ENCODE measurements at places on chromosomes 2 and 18.

GRCh38 chr2:197707316-197708213 lies 2.4 kb downstream of the MARS2 start:
- DNase-seq: peak; percentile 63

- no peak for DNase-seq
Observed at GRCh38 chr2:96146153-96146880, 1.1 kb upstream of the DUSP2 start.

DNA sequence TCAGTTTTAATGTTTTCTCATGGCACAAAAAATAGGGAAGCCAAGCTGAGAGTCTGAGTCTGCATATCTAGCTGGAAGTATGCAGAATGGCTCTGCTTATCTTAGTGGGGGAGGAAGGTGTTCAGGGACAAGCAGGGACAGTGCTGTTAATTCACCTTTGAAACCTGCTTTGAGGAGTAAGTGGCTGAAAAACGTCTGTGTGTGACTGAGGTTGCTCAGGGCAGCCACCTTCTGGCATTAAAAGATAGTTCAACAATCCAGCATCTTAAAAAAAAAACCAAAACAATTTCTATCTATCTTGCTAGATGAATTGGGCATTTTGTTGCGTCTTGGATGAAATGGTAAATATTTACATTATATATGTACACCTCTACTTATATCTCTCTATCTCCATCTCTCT lies 2.0 kb upstream of the TRPM8 start:
- DNase-seq: no peak

DNA sequence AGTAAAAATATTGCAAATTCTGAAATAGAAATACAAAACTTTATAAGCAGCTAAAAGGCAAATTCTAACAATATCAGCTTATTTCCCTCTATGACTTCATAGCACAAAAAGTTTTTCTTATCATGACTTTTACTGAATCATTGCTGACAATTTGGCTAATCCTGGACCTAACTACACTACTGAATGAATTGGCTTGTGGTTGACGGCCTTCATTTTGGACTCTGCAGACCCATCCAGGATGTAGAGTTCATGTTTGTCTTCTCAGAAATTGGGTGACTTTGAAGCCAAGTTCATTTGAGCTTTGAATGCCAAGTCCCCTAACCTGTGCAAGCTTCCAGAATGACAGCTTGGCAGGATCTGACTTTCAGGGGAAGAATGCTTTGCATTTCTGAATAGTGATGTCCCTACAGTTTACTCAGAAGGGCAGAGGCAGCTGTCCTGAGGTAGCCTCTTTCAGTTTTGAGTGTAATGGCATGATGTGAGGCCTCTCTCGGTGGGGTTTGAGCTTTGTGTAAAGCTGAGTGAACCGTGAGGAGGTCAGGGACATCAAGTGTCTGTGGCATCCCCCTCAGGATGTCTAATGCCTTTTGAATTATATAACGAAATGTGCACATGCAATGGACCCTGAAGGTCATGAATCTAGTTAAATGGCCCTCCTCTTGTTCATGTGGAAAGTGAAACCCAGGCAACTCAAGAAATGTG lies 48.0 kb downstream of the EFEMP1 start:
- no peak for DNase-seq

DNA sequence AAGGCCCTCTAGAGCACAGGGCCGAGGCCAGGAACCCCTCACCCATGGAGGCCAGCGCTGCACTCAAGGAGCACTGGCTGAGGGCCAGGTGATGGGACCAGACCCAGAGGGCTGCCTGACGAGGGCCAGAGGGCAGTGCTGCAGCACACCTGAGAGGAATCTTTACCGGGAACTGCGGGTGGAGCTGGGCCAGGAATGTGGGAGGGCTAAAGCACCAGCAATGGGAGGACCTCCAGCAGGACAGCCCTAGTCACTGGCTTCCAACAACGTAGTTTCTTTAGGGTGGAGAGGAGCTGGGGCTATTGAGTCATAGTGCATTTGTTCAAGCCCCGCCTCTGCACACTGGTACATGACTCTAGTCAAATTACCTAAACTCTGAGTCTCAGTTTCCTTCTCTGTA lies 143.4 kb downstream of the TMEM17 start:
- no peak for DNase-seq

DNA sequence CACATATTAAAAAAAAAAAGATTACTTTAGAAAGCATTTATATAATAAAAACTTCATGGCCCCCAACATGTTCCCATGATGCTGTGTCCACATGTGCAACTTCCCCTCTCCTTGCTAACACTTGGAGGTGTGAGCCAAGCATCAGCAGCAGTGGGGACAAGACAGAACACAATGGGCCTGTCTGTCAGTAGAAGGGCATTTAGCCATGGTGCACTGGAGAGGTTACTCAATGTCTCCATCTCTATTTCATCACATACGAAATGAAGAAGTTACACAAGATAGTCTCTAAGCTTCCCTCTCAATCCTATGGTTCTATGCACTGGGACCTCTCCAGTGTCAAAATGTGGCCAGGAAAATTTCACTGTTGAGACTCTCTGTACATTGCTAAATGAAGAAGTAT lies 2.5 kb downstream of the VIT start:
- no peak for DNase-seq

GRCh38 chr18:35917043-35917442 lies 55.4 kb upstream of the RMP24 start:
- DNase-seq: no peak

DNA sequence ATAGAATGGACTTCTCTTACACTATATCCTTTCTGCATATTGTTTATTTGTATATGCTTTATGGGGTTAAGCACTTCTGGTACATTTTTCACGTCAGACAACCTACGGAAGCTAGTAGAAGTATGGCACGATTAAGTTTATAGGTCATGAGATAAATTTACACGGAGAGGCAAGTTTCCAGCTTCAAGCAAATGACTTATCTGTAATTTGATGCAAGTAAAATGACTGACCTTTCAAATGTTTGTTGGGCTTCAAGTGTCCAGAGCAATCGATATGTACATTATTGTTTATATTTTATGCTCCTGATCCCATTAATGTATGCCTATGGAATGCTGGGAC lies 97.5 kb upstream of the EFEMP1 start:
- no peak for DNase-seq

DNA sequence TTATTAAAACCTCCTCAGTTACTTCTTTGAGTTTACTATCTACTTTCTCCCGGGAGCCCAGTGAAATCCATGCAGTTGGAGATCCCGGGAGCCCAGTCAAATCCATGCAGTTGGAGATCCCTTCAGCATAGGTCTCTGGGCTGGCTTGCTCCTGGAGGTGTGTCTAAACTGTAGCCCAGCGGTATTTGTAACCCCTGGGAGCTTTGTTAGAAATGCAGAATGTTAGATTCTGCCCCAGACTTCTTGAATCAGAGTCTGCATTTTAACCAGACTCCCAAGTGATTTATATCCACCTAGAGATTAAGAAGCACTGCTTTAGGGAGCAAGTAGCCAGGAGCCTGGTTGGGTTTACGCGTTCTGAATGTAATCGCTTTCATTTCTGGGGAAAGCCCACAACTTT lies 54.5 kb downstream of the ARHGAP28 start:
- no peak for DNase-seq

- DNase-seq: no peak
Observed at GRCh38 chr2:238063414-238064189, 2.8 kb downstream of the SCLY start.

- peak; percentile 66 for DNase-seq
Observed at GRCh38 chr2:60641811-60642788, 88.6 kb upstream of the BCL11A start.

GRCh38 chr2:52904355-52904891 lies 863.2 kb upstream of the CHAC2 start:
- no peak for DNase-seq

All from dermis microvascular lymphatic vessel endothelial cell (primary cell).